ENCODE measurements at places on chromosomes 5 and 9. TPM values are rescaled to one million over a fixed set of nuclear protein-coding genes. Genes with fewer than 3 reads are reported as not detected.

DNA sequence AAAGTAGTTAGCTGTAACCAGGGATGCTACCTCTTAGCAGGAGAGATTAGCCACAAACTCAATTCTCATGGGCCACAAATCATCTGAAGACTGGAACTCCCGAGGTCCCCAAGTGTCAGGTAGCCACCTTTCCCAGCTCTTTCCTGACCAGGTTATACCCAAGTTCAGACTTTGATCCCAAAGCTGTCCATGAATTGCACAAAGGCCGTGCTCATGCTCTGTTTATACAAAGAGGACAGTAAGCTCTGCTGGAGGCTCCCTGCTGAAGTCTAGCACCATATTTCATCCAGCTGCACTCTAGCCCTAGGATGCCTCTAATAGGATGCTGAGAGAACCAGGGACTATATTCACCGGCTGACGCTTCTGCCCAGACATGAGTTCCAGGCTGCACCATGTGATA, 271.0 kb upstream of the ADAMTSL1 start:
- H3K27me3 ChIP-seq: no peaks in the 10 kb centered on the region
- H3K4me1 ChIP-seq: no peaks in the 10 kb centered on the region

- DNase-seq: no peak
- H3K27ac ChIP-seq: peak overlapping the region; percentile 94
- peak overlapping the region; percentile 83 for H3K4me3 ChIP-seq
Observed at GRCh38 chr9:128551657-128552152, 682 bp upstream of the SPTAN1 start.

- no peaks in the 10 kb centered on the region for H3K27me3 ChIP-seq
- H3K27ac ChIP-seq: no peak overlapping the region
- H3K4me1 ChIP-seq: no peaks in the 10 kb centered on the region
- no peak for DNase-seq
- H3K36me3 ChIP-seq: no peaks in the 10 kb centered on the region
- H3K4me3 ChIP-seq: no peak overlapping the region
Observed at GRCh38 chr5:153402550-153402949, 87.9 kb upstream of the GRIA1 start.

DNA sequence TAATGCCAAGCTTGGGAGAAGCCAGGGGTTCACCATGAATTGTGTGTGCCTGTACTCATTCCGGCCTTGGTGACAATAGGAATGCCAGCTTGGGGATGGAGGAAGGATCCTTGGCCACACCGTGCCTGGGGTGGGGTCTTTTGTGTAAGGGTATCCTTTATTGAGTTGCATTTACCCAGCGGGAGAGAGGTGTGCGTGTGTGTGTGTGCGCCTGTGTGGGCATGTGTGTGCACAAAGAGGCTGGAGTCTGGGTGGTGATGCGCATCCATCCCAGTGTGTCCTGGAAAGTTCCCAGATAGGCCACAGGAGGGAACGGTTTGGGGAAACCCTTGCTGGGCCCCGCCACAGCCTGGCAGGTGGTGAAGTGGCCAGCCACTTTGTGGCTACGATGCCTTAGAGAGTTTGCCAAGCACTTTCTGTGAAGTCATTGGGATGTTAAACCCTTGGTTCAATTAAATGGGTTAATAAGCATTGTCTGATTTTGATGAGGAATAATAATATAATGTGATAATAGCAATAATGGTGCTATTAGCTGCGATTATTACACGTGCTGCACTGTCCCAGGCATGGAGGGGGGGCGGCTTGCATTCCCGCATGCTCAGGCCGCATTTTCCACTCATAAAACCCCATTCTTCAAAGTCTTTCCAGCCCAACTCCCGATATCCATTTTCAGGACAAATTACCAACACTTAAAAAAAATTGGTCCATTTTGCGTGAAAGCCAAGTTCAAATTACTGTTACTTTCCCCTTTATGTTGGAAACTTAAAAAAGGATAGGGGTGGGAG, 13.7 kb downstream of the PITX1 start:
- H3K27ac ChIP-seq: peak overlapping the region; percentile 47
- peaks cover 54% of the 10 kb centered on the region for H3K4me1 ChIP-seq
- H3K36me3 ChIP-seq: no peaks in the 10 kb centered on the region
- H3K27me3 ChIP-seq: no peaks in the 10 kb centered on the region
- H3K4me3 ChIP-seq: no peak overlapping the region

DNA sequence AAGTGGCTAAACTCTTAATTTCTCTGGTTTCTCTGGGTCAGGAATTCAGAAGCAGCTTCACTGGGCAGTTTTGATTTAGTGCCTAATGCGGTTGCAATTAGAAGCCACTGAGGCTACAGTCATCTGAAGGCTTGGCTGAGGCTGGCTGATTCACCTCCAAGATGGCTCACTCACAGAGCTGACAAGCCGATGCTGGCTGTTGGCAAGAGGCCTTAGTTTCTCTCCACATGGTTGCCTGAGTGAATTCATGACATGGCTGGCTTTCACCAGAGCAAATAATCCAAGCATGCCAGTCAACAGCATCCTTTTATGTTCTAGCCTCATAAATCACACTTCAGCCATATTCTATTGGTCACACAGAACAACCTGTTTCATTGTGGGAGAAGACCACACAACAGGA, 2.8 kb upstream of the CDK7 start:
- no peak for DNase-seq
- peaks cover 13% of the 10 kb centered on the region for H3K4me1 ChIP-seq
- H3K36me3 ChIP-seq: peaks cover 36% of the 10 kb centered on the region
- no peak overlapping the region for H3K27ac ChIP-seq
- no peaks in the 10 kb centered on the region for H3K27me3 ChIP-seq
- no peak overlapping the region for H3K4me3 ChIP-seq

- H3K4me3 ChIP-seq: no peak overlapping the region
- DNase-seq: no peak
- H3K4me1 ChIP-seq: no peaks in the 10 kb centered on the region
Observed at GRCh38 chr5:74396913-74397622, 243.5 kb downstream of the ENC1 start.

DNA sequence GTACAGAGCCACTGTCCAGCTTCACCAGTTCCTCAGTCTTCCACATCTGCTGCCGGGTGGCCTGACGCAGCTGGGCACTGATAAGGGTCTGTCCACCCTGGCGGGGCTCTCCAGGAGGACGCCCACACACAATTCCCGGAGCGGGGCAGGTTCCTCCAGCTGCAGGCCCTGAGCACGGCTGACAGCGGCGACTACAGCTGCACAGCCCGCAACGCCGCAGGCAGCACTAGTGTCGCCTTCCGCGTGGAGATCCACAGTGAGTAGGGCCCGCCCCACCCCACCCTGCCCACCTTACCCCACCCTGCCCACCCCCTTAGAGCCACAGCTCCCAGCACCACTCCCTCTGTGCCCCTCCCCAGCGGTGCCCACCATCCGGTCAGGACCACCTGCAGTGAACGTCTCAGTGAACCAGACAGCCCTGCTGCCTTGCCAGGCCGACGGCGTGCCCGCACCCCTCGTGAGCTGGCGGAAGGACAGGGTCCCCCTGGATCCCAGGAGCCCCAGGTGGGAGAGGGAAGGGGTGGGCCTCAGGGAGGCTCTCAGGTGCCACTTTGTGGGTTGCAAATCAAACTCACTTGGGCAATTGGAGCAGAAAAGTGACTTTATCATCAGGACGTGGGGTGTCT, 48.8 kb upstream of the ASS1 start:
- no peaks in the 10 kb centered on the region for H3K27me3 ChIP-seq
- no peaks in the 10 kb centered on the region for H3K4me1 ChIP-seq
- H3K27ac ChIP-seq: no peak overlapping the region
- no peak overlapping the region for H3K4me3 ChIP-seq

The MOB3B gene
- total RNA-seq: 7.6 TPM

The COL15A1 gene
- 8.9 TPM for total RNA-seq
